Activated effector memory CD4-positive, alpha-beta T cell treated with anti-CD3 and anti-CD28 coated beads, Interleukin-2, amount 50 U/mL, for 16 hours (primary cell): ENCODE measurements at places on chromosomes 6 and 20.

GRCh38 chr20:53813636-53814035 is 220.0 kb upstream of the ZNF217 start:
- no peak for DNase-seq

GRCh38 chr20:63329331-63330083 is 31.6 kb downstream of the CHRNA4 start:
- DNase-seq, result no peak

DNA sequence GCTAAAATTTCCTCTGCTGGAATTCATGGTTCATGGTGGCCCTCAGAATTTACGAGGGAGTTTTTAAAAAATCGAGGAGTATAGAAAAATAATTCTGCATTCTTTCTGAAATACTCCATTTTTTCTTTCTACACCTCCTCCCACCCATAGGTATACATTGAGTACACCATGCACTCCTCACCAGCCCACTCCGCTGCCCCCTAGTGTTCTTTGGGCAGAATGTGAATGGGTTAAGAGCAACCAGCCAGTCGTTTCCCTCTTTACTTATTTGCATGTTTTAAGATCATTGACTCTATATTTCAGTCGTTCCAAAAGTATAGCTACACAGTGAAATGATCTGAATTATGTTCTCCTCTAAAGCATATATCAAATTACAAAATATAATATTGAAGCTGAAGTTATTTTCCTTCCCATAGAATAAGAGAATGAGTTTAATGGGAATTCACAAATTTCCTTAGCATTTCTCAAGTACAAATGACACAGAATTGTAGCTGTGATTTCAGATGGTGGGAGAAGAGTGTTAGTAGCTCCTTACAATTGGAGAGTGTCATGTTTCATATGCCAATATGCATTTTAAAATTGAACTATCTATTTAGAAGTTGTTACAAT is 977.7 kb upstream of the SLC35B3 start:
- DNase-seq, result no peak

- peak; percentile 21 for DNase-seq
These were observed 170.8 kb downstream of the CDH4 start for GRCh38 chr20:61422636-61423425.
